Activated T-helper 2 cell treated with anti-CD3 and anti-CD28 coated beads, Interferon-gamma antibody, Interleukin-2, Interleukin-4, amounts not matched to agents 10 μg/mL and 5 μg/mL and 100 μg/mL, durations not matched to agents 14 hours and 24 hours and 36 hours (primary cell): ENCODE measurements at places on chromosomes 2 and 18. TPM values are rescaled to one million over a fixed set of nuclear protein-coding genes. Genes with fewer than 3 reads are reported as not detected.

Gene TRABD2A
- 67.9 and 71.2 TPM in 2 replicates for total RNA-seq

Gene SNRNP200
- 191 TPM in 2 replicates for total RNA-seq

Gene CDKL4
- 0.11 and 1.3 TPM in 2 replicates for total RNA-seq

Gene LRP1B
- not detected in 2 replicates for total RNA-seq

Gene GAL3ST2
- 1.3 and 1.9 TPM in 2 replicates for total RNA-seq

Gene TRIM43B
- total RNA-seq = not detected in 2 replicates

Gene ELOA2
- total RNA-seq = not detected in 2 replicates

Gene ABCG8
- 0.23 TPM in 2 replicates for total RNA-seq

Gene CCDC85A
- not detected in 2 replicates for total RNA-seq

Gene UNC80
- not detected in 2 replicates for total RNA-seq

Gene ASB18
- not detected in 2 replicates for total RNA-seq

Gene CYS1
- 0.78 and 0.89 TPM in 2 replicates for total RNA-seq

Gene WDR75
- total RNA-seq = 90.7 and 94.4 TPM in 2 replicates

Gene MTERF4
- total RNA-seq = 34.4 and 35.4 TPM in 2 replicates

Gene ZNF396
- total RNA-seq = 0.25 and 0.32 TPM in 2 replicates
